ENCODE measurements at places on chromosomes 5 and 9.

GRCh38 chr5:154385236-154385512, 60.6 kb upstream of the SAP30L start:
- no peak for DNase-seq

- peak; percentile 89 for DNase-seq
Observed at GRCh38 chr5:112757468-112758208, 20.0 kb downstream of the APC start.

- no peak for DNase-seq
Observed at GRCh38 chr9:31325778-31326177, 1058.7 kb upstream of the ACO1 start.

- DNase-seq: no peak
Observed at GRCh38 chr5:72167804-72168203, 60.5 kb downstream of the MAP1B start.

DNA sequence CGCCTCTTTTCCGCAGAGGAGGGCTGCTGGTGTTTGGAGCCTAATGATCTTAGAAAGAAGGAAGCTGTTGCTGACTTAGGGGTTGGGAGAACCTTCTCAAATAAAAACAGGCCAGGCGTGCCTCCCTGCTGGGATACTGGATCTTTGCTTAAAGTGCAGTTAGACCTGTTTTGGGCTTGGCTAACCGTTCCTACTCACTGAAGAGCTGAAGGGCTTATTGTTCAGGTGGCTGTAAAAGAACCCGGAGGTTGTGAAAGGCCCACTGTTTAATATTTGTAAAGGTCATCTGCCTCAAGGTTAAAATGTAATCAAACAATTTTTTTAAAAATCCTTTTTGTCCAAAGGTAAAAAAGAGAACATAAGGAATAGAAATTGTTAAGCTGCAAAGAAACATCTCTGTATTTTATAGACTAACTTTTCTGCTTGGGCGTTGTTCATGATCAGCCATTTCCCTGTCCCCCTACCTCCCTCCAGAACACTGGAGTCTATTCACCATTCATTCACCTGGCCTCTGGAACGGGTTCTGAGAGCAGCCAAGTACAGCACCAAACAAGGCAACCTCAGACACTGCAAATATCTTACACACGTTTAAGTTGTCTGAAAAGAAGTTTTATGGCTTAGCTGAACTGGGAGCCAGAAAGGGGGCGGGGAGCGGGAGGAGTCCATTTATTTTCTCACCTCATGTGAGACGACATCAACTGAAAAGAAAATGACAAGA, 18.6 kb upstream of the MTMR12 start:
- no peak for DNase-seq

DNA sequence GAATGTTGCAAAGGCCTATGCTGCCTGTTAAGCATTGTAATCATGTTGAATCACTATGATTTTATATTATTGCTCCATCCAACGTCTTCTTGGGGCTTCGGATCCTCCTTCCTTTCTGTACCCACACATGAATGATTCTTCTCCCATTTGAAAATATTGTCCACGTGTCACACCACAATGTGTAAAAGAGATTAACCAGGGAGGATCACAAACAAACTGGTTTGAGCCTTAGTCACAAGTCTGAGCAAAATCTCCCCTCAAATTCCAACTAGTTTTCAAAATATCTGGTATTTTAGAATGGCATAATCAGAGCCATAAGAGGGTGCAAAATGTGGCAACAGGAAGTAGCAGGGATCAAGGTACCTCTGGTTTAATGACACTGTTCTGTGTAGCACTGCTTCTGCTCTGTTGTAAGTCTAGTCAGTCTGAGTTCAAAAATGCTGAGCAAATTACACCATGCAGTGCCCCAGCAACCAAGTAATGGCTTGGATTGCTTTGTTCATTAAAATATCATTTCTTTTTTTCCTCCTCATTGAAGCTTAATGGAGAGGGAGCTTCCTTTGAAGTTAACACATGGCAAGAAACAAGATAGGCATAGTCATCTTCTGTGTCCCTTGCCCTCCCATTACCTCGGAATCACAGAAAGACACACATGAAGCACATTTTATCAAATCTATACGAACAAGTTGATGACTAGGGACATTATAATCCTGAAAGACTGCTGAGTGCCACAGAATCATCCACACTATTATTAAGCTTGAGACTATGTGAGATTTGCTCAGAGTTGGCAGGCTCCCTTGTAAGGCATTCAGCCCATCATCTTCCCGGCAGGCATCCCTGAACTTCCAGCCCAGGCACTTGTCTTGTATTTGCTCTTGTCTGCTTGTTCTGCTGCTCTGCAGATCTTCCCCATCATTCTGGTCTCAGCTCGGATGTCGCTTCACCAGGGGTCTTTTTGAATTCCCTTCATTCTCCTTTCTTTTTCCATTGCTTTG, 102.0 kb upstream of the PRLR start:
- DNase-seq: no peak

GRCh38 chr5:86970361-86970760, 297.3 kb upstream of the RASA1 start:
- no peak for DNase-seq

DNA sequence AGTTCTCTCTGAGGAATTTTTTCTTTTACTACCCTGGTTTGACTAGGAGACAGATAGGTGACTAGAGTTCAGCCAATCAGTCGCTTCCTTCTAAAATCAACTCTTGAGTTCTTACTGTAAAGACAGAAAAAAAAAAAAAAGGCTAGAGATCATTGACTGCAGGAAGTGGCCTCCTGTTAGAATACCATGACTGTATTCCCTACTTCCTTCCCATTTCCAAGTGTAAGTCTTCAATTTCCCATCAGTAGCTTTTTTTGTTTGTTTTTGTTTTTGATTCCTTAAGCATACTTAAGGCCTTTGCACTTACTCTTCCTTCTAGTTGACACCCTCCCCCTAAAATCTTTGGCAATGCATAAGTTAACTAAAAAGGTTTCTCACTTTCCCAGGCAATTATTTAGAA, 154.3 kb downstream of the HMHB1 start:
- DNase-seq: no peak

DNA sequence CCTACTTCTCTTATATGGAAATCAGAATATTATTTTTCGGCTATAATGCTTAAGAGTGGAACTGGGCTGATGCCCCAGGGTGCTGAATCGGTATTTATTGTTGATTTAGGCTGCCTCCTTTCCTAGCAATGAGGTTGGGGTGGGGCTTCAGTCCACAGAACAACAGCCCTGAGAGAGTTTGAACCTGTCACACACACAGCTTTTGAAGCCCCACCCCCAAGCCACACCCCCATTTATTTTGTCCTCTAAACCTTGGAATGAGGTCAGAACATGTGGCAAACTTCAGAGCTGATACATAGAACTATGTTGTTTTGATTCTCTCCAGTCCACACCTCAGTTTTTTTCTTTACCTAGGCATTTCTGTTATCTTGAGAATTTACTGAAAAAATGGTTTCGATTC, 51.7 kb upstream of the CAMK4 start:
- no peak for DNase-seq

DNA sequence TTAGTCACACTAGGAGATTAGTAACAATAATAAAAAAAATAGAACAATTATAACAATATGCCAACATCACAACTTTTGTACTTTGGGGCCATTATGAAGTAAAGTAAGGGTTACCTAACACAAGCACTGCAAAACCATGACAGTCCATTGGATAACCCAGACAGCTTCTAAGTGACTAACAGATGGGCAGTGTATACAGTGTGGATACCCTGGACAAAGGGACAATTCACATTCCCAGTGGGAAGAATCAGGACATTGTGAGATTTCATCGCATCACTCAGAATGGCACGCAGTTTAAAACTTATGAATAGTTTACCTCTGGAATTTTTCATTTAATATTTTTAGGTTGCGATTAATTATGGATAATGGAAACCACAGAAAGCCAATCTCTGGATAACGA, 45.6 kb upstream of the JADE2 start:
- no peak for DNase-seq

- no peak for DNase-seq
Observed at GRCh38 chr5:110932755-110933488, 138.6 kb upstream of the TSLP start.

DNA sequence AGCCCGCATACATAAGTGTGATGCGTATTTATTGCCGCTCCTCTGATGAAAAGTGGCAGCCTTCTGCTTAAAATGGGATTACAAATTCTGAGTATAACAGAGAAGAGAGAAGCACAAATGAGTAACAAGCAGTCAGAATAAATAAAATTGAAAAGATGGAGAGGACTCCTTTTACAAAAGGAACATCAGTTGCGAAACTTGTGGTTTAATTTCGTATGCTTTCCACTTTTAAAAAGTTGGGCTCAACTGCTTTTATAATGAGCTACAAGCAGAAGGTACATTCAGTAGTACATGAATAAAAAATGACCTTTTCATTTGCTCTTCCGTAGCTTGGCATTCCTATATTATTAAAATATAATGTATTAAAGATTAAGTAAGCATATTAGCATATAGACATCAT, 320.0 kb downstream of the FBXL17 start:
- no peak for DNase-seq

- DNase-seq: no peak
Observed at GRCh38 chr5:32102254-32102986, 71.7 kb downstream of the GOLPH3 start.

- no peak for DNase-seq
Observed at GRCh38 chr9:33329979-33330378, 39.7 kb downstream of the NFX1 start.

DNA sequence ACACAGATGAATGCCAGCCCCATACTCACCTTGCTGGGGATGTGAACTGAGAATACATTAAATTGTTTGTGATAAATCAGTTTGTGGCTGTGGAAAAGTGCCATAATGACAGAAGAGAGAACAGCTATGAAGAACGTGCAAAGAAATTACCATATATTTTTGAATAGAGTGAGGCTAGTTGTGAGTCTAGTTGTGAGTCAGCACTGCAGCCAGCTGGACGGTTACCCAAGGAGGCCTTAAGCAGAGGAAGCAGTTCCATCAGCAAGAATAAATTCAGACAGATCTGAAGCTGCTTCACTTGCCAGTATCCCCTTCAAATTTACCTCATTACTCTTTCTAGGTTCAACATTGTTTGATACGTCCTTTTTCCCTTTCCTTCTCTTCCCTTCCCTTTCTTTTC, 446.0 kb downstream of the MTRR start:
- DNase-seq: no peak

GRCh38 chr9:123434619-123435240, 78.7 kb downstream of the CRB2 start:
- DNase-seq: no peak

GRCh38 chr5:56251918-56252553, 18.9 kb upstream of the ANKRD55 start:
- peak; percentile 88 for DNase-seq

DNA sequence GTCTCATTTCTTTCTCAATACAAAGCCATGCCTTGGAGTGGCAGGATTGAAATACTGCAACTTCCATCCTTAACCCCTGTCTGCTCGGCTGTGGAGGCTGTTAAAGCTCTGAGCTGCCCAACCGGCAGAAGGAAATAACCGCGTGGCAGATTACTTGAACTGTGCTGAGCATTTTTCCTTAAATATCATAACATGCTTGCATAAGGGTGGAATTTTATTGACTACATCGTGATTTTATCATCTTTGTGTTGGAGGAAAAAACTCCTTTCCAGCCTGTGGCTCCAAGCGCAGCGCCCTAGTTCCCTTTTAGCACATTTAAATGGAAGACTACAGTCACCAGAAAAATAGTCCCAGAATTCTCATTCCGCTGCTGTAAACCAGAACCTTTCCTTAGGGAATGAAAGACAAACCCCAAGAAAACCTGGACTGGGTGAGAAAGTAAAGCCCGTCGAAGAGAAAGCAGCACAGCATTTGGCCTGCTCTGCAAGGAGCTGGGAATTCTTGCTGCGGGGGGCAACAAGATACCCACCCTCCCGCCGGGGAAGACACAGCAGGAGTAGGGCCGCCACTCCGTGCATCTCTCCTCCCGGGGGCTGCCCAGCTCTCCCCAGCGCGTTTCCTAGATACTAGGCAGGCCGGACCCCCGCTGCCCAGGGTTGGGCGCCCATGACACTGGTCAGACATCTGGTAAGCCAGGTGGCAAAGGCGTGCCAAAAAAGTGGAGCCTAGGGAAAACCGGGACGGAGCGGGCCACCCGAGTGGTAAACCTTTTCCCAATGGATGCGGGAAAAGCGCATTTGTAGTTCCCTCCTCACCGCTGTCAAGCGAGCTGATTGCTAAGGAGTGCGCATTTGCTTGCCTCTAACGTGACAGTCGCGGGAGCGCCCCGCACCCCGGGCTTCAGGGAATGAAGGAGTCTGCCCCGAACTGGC, 1.3 kb downstream of the SHC3 start:
- DNase-seq: no peak

- no peak for DNase-seq
Observed at GRCh38 chr5:87155106-87155505, 112.6 kb upstream of the RASA1 start.

DNA sequence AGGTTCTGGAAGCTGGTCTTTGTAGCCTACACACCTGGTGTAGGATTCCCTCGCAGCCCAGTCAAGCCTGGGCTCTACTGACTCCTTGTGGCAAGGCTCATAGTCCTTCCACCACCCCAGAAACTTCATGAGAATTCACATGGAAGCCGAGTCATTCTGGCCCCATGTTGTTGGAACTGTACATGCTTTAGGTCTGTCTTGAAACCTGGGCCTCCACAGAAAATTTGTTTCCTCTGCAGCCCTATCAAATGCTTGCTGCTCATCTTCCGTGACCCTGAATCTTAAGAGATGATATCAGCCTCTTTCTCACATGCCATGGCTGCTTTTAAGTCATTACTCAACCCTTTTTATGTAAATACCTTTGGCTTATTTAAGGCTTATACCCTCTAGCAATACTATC, 113.4 kb upstream of the GRHPR start:
- peak; percentile 35 for DNase-seq

- no peak for DNase-seq
Observed at GRCh38 chr5:24773261-24773660, 128.5 kb upstream of the CDH10 start.

- DNase-seq: no peak
Observed at GRCh38 chr9:77783518-77783917, 135.4 kb upstream of the GNA14 start.

DNA sequence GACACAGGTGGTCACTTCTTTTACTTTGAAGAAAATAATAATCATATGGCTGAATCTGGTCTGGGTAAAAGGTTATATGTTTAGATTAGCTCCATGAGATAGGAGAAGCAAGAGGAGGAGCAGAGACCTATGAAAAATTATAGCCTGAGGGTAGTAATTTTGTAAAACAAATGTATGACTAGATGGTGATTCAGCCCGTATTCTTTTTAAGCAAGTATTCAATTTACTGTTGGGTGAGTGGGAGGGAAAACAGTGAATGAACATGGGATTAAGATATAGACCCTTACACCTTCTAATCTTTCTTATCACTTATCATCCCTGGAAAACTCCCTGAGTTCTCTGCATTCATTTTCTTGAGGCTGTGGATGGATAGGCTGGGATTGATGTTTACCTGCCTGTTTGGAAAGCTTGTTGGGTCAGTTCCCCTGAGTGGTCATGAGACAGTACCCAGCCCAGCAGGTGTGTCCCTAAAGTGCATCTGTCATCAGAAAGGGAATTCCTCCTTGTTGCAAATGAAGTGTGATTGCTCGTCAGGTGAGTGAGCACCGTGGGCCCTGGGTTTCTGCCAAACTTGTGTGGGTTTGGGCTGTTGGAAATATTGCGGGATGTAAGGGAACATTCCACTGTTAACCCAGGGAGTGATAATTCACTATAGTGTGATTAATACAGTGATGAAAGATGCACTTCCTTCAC, 101.2 kb upstream of the GDNF start:
- no peak for DNase-seq
